ENCODE measurements at places on chromosomes 7 and 10. TPM values are rescaled to one million over a fixed set of nuclear protein-coding genes. Genes with fewer than 3 reads are reported as not detected.

GRCh38 chr7:143367972-143368371 is 5.5 kb upstream of the FAM131B start:
- DNase-seq, result peak; percentile 94

DNA sequence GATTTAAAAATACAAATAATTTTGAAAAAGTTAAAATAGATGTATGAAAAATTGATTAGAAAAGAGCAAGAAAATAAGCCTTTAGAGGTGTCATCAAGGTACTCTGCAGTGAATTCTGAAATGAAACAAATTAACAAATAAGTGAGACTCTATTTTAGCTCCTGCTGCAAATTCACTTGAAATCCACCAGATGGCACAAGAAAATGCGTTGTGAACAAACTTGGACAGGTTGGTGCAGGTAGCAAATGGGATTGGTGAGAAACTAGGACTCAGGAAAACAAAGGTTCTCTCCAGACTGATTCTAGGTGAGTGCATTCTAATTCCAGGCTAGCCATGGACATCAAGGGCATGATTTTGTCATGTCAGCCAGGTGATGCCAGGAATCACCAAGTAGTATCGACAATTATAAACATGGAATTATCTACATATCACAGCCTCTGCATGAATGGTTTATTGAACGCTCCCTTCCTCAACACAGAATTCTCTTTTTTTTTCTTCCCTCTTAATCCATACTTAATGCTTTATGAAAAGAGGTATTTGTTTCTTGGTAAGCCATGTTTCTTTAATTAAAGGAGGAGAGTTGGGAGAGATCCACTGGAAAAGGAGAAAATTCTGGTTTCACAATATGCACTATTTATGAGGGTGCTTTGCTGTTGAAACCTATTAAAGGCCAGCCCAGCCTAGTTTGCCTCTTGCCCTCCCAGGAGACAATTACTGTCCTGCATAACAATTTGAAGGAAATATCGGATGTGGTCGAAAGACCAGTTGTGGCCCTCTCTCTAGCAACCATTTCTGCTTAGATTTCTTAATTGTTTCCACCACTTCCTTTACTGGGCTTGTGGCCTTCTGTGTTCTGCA is 118.1 kb downstream of the ZNF365 start:
- DNase-seq, result no peak

DNA sequence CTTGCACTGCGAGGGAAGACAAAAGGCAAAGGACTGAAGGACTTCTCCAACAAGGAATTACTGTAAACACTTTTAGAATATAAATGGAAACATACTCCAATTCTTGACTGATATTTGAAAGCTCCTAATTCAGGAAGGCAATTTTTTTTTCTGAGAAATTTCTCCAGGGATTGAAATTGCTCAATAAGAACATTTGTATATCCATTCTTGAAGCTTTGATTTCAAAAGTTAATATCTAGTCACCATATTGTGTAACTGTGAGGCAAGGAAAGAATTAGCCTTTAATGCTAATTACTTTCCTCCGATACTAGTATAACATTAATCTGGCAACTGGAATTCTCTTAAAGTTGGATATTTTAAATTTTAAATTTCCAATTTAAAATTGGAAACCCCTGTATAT is 188.4 kb upstream of the COL1A2 start:
- no peak for DNase-seq

VIPR2 gene
- 1.3 TPM for total RNA-seq

KIF20B gene
- total RNA-seq, result 13.6 TPM

DNA sequence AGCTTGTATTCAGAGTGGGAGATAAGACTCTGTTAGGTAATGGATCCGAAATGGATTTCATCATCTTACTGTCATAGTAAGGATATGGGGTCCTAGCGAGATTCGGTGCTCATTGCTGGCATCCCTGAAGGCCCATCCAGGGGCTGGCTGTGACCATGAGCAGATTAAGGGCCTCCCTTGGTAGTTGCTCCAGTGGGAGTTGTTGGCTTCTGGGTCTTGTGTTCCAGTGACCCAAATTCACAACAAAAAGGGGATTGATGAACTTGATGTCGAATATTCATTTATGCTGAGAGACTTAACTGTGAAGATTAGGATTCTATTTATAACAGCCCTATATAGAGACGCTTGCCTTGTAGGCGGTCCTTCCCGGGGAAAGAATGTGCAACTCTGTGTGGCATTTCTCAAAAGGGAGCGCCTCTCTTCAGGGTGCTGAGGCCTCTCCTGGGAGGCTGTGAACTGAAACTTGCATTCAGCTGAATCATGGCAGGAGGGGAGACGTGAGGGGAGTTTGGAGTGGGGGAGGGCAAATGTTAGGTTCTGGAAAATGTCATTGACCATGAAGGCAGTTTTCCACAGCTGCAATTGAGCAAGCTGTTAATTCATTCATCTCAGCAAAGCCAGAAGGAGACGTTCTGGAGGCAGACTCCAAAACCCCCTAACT is 233.1 kb upstream of the FZD8 start:
- DNase-seq, result no peak

- no peak for DNase-seq
Observed at GRCh38 chr7:158556721-158557440, 30.7 kb downstream of the PTPRN2 start.

GRCh38 chr10:77248104-77248790 is 389.4 kb downstream of the KCNMA1 start:
- DNase-seq, result no peak

DNA sequence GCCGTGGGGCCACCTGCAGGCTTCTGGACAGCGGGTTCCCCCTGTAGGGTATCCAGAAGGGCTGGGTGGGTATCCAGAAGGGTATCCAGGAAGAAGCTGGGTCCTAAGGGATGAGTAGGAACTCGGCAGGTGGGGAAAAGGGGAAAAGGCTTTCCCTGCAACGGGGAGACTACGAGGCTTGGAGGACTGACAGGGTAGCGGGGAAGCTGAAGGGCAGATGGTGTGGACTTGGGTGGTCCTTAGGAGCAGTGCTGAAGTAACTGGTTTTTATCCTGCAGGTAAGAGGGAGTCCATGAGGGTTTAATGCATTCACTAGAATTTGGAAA is 525 bp downstream of the UBE2D4 start:
- no peak for DNase-seq

DNA sequence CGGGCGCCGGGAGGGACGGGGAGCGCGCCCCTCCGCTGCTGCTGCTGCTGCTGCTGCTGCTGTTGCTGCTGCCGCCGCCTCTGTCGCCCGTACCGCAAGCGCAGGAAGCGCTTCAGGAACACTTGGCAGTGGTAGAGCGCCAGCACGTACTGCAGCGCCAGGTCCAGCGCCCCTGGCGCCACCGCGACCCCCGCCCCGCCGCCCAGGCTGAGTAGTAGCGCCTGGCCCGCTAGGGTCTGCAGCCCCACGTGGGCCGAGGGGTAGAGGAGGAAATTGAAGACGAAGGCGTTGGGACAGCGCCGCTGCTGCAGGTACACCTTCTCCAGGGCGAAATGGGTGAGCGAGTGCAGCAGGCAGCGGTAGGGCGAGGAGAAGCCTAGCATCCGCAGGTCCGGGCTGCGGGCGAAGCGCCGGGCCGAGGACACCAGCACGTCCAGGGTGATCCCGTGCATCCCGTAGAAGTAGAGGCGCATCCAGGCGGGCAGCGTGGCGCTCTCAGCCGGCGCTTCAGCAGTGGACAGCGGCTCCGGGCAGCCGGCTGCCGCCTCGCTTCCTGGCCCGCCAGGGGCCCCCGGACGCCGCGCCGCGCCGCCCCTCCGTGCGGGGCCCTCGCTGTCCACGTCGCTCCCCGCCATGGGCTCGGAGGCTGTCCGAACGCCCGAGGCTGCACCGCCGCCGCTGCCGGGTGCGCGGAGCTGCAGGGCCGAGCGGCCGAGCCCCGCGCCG is at the start of gene TMEM229A:
Gene TMEM229A, minus strand, starts transcription at position 699 of the 726 bp plus-strand sequence. Its CDS starts 64 bp downstream, at position 635.
- peak; percentile 32 for DNase-seq

- DNase-seq, result no peak
Observed at GRCh38 chr10:123458933-123459332, 207.2 kb upstream of the GPR26 start.

MAGI2 gene
- 2.4 TPM for total RNA-seq

FLNC gene
- 4.5 TPM for total RNA-seq

DNA sequence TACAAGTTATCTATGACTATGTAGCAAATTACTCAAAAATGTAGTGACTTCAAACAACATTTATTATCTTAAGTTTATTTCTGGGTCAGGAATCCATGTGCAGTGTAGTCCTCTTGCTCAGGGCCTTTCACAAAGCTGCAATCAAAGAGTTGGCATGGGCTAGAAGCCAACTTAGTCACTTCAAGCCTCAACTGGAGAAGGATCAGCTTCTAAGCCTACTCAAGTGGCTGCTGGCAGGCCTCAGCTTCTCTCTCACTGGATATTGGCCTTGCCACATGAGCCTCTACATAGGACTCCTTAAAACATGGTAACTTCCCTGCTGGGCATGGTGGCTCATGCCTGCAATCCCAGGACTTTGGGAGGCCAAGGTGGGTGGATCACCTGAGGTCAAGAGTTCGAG is 5.0 kb upstream of the NFE2L3 start:
- DNase-seq, result no peak

GRCh38 chr7:116380025-116380424 is 119.5 kb upstream of the CAV2 start:
- DNase-seq, result no peak

SND1 gene
- 163 TPM for total RNA-seq

NAT16 gene
- total RNA-seq, result not detected

DNA sequence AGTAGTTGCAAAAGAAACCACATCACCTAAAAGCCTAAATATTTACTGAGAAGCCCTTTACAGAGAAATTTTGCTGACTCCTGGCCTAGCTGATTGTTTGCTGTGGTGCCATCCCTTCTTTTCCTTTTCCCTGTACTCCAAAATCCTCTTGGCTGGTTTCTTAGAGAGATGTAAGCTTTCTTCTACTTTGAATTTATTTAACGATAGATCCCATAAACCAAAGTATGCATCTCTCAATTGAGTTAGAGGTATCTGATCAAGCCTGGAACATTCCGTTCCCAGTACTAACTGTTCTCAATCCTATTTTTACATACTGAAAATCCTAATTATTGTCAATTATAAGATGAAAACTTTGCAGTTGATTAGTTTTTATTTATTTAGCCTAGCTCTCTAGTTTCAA is 6.3 kb downstream of the TMEM60 start:
- DNase-seq, result no peak

MYL7 gene
- 2.2 TPM for total RNA-seq

C10orf62 gene
- not detected for total RNA-seq

DNA sequence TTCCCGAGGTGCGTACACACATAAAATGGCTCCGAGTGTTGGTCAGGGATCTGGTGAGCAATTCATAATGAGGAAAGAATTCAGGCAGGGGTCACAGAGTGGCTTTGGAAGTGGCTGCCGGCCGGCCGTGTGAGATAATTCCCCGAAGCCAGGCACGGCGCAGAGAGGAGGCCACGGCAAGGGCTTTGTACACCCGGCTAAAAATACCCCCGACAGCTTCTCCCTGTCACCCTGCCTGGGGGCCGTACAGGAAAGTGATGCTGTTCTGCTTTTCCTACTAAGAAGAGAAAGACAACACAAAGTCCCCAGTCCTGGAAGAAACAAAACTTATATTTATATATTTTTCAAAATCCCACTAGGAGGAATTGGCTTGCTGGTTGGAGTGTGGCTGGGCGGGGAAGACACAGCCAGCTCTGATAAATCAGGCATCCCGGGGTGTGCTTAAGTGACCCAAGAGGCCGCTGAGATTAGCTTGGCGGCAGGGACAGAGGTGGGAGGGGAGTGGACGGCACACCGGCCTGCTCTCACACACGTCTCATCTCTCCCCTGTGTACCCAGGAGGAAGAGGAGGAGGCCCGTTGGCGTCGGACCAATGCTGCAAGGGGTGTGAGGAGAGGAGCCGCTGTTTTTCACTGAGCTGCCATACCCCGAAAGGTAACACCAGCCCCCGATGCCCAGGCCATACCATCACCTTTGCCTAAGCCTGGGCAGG is 70.5 kb downstream of the ZMIZ1 start:
- no peak for DNase-seq

DNA sequence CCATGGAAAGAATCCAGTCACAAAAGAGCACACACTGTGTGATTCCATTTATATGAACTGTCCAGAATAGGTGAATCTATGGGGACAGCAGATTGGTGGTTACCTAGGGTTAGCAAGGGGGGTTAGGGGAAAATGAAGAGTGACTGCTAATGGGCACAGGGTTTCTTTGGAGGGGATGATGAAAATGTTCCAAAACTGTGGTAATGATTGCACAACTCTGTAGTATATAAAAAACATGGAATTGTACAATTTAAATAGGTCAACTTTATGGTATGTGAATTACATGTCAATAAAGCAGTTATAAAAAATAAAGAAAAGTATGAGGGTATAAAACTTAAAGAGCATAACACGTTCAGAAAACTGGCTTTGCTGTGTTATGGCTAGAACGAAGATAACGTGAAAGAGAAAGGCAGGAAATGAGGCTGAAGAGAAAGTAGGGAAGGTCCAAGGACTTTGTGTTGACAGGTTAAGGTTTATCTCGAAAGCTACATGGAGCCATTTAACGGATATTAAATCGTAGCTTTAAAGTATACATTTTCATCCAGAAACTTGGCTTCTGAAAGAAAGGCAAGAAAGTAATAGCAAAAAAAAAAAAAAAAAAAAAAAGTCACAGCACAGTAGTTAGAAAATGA is 26.4 kb upstream of the MSS51 start:
- no peak for DNase-seq

FAM221A gene
- total RNA-seq, result 18.5 TPM

DNA sequence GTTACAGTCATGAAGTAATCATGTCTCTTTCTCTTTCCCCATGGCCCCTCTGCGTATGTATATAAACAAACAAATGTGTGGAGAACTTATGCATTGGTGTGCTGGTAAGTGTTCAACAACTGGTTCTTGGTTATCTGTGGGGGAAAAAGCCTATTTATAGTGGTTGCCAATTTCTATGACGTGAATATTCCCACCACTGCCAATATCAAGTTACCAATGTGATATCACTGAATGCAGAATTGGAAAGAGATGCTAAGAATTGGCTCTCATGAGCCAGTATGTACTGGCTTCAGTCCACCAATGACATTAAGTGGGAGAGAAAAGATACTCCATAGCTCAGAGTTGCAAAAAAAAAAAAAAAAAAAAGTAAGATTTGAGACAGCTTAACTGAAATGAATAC is 399.7 kb downstream of the REEP3 start:
- DNase-seq, result no peak

RNF148 gene
- 0.50 TPM for total RNA-seq

DNA sequence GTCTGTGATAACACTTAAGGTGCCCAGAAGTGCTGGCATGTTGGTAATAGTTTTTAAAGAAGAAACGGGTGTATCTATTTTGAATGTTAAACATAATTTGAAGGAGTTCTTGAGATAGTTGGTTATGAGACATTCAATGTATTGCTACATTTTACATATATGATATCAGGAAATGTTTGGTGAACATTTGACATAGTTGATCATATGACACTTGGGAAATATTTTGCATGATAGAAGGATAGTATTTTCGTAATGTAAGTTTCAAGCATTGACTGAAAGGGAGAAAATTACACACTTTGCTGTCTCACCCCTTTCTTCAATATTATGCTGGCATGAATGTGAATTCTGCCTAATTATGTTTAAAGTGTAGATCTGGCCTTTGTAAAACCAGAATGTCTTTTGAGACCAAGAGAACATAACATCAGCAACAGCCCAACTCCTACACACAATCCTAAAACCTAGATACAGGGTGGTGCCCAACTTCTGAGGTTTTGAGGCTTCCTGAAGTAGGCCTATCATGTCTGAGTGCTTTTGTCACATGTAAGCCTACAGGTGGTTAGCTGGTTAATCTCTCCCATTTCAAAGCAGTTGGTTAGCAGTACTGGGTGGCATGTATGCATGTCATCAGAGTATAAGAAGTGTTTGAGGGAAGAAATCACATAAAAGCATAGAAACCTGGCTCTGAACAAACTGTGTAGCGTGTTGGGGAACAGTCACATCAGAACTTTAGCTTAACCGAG is 2.1 kb downstream of the ADD3 start:
- peak; percentile 38 for DNase-seq

C7orf25 gene
- total RNA-seq, result 6.8 TPM

- no peak for DNase-seq
Observed at GRCh38 chr7:142645777-142646176, 103.5 kb upstream of the PRSS1 start.

Measured in colonic mucosa (tissue), 4 donors.